ENCODE measurements at places on chromosomes 5 and 9.
A peak's percentile ranks its signal among the peaks of the same experiment; 100 is the strongest.

GRCh38 chr9:4489562-4489918 is 728 bp upstream of the SLC1A1 start:
- H3K4me1 ChIP-seq, result no peaks in the 10 kb centered on the region
- DNase-seq, result no peak
- no peak overlapping the region for H3K4me3 ChIP-seq
- H3K36me3 ChIP-seq, result no peaks in the 10 kb centered on the region
- H3K27ac ChIP-seq, result no peak overlapping the region

DNA sequence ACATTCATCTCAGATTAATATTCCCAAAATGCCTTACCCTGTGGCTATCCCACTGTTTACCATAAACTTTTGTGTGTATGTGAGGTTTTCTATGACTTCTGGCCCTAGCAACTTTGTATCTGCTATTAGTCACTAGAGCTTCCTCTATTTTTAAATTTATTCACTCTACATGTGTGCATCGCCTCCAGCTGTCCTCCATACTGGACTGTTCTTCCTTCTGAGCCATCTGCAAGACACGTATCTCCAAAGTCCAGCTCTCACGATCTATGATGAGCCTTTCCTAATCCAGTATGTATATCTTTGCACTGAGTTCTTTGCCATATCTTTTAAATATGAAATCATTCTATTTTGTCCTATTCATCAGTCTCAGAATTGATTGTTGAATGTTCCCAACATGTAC is 1.7 kb upstream of the GNG10 start:
- no peak for DNase-seq
- H3K36me3 ChIP-seq, result peaks cover 14% of the 10 kb centered on the region
- H3K27me3 ChIP-seq, result no peaks in the 10 kb centered on the region
- H3K27ac ChIP-seq, result no peak overlapping the region
- H3K4me1 ChIP-seq, result peaks cover 6% of the 10 kb centered on the region

DNA sequence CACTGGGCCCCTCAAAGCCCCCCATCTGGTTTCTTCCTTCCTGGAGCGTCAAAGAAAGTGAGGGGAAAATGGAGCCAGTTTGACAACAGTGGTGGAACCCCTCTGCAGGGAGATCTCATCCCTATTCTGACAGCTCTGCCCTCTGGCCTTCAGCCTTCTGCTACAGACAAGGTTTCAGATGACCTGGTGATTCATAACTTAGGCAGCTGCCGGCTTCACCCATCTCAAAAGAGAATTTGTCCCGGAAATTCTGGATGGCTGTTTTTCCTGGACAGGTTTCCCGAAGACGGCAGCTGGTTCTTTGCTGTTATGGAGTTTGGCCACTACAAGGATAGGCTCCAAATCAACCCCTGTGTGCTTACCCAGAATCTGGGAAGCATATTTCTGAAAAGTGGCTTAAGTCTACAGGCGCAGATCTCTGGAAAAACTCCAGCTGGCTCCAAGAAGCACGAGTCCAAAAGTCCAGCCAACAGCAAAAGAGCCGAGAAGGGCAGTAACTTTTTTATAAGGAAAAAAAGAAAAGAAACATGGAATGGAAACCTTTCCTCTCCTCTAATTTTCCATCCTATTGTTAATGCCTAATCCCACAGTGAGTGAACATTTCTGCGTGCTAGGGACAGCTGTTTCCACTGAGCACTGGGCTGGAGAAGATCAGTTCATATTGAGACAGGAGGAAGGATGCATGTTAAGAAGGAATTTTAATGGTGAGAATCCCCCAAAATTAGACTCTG is 54.5 kb downstream of the ZNF366 start:
- H3K36me3 ChIP-seq, result no peaks in the 10 kb centered on the region
- peak overlapping the region; percentile 97 for H3K27ac ChIP-seq
- DNase-seq, result peak; percentile 93
- no peaks in the 10 kb centered on the region for H3K27me3 ChIP-seq
- peak overlapping the region; percentile 10 for H3K4me3 ChIP-seq

DNA sequence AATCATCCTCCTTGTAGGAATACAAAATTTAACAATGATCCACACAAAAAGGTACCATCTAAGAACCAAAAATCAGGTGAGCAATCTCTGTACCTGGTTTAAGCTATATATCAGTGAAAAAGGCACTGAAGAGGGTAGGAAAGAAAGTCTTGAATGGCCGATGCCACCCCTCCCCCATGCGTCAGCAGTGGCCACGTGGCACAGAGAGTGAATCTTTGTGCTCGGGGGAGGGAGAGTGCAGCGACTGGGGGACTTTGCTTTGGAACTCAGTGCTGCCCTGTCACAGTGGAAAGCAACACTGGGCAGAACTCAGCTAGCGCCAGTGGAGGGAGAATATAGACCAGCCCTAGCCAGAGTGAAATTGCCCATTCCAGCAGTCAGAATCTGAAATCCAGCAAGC is 28.3 kb upstream of the PDE4D start:
- H3K27ac ChIP-seq, result no peak overlapping the region
- H3K4me3 ChIP-seq, result no peak overlapping the region
- H3K4me1 ChIP-seq, result no peaks in the 10 kb centered on the region
- no peaks in the 10 kb centered on the region for H3K27me3 ChIP-seq

DNA sequence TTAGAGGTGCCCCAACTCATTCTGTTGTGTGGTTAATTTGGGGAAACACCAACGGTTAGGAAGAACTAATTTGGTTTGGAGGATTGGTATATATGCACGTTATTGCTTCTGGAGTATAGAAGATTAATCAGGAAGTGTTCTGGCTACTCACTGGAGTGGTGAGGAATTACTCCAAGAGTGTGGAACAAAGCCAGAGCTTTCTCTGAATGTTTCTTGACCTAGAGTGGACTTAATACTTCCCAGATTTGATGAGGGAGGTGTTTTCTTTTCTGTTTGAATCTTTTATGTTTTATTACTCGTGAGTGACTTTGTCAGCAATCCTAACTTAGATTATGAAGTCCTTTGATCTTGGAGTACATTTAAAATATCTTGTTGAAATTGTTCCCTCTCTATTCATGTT is 163.7 kb downstream of the MAN2A1 start:
- no peak overlapping the region for H3K4me3 ChIP-seq
- no peaks in the 10 kb centered on the region for H3K27me3 ChIP-seq
- no peak overlapping the region for H3K27ac ChIP-seq
- H3K4me1 ChIP-seq, result no peaks in the 10 kb centered on the region
- peaks cover 53% of the 10 kb centered on the region for H3K36me3 ChIP-seq

GRCh38 chr5:53997736-53998627 is 312.4 kb downstream of the ARL15 start:
- no peak overlapping the region for H3K27ac ChIP-seq
- no peaks in the 10 kb centered on the region for H3K27me3 ChIP-seq
- H3K4me3 ChIP-seq, result no peak overlapping the region
- H3K4me1 ChIP-seq, result no peaks in the 10 kb centered on the region

DNA sequence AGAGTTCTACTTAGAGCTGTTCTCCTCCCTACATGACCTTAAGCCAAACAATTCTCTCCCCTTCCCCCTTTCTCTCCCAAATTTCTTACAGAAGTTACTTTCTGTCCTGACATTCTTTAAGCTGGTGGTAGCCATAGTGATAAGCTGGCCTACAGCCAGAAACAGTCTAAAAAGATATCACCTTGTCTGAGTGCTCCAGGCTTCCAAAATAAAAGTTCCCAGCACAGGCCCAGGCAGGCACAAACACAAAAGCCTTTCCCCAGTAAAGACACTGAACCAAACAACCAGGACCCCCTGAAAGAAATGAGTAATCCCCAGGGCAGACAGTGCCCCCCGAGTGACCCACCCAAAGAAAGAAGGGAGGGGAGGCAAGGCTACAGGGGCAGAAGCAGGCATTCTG is 19.2 kb downstream of the SIL1 start:
- no peak overlapping the region for H3K27ac ChIP-seq
- no peaks in the 10 kb centered on the region for H3K36me3 ChIP-seq
- no peaks in the 10 kb centered on the region for H3K27me3 ChIP-seq

- no peak overlapping the region for H3K4me3 ChIP-seq
- H3K27me3 ChIP-seq, result no peaks in the 10 kb centered on the region
Measured at GRCh38 chr9:69818750-69819345, 1.8 kb upstream of the CFAP95 start.

Measured in SJCRH30 (cell line).